ENCODE measurements at places on chromosomes 11 and 22.

DNA sequence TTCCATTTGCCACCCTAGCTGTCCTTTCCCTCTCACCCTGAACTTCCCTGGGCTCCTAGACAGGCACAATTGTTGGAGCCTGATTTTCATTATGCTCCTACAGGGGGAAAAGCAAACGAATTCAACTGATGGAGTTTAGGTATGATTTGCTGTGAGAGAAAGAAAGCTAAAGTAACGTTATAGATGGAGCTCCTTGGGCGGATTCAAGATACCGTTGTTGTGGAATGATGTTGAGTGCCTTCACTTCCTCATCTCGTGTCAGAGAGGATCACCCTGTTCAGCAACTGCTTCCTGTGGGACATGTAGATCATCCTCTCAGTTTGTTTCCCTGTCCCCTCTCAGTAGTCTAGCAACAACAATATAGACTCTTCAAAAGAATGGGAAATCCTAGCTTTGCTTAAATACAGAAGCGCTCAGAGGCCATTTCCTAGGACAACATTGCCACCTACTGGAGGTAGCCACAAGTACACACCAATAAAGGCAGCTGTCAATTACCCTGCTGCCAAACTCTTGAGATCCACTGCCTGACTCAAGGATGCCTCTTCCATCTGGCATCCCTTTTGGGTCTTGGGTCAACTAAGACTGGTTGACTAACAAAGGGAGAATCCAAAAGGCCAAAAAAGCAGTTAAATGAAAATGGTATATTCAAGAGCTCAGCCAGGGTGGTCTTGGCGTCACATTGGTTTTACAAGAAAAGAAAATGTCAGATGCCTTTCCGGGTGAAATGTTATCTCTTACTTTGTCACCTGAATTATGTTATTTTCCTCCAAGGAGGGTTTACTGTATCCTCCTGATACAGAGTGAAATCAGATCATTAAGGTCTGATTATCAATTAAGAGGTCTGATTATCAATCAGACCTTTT, 13.5 kb upstream of the DTX4 start:
- DNase-seq = no peak

- no peak for DNase-seq
These were observed 4.2 kb downstream of the ALDH3B1 start for GRCh38 chr11:68014157-68014946.

DNA sequence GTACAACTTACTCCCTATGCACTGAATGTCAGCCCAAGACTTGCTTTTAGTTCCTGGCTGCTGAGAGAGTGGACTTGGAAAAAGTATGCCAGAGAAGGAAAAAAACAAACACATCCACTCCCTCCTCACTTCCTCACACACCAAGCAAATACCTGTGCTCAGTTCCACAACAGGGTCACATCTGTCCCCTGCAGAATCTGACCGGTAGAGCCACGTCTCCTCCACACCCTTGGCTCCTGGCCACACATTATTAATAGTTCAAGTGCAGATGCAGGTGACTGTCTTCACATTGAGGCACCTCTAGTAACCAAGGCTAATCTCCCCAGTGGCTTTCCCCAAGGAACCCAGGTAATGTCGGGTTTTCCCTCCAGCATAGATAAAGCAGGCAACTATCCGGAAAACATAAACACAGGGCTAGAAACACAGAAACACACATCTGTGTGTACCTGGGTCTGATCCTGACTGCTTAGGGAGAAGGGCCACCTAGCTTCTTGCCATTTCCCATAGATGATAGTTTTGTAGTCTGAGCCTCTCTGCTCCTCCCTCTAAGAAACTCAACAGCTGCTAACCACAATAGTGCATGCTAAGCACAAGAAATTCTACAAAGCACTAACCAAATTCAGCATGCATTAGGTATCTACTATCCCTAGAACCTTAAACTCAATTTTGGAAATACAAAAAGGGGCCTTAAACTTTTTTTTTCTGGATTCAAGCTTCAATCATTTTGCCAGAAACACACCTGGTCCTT, 10.2 kb downstream of the SYTL2 start:
- DNase-seq = no peak

GRCh38 chr22:20164863-20165262, 14.0 kb upstream of the CCDC188 start:
- no peak for DNase-seq

- no peak for DNase-seq
These were observed 3.0 kb downstream of the JAM3 start for GRCh38 chr11:134071766-134072402.

- no peak for DNase-seq
These were observed 59.2 kb downstream of the SLC35F2 start for GRCh38 chr11:107799218-107799859.

- no peak for DNase-seq
These were observed 75.9 kb upstream of the LMO1 start for GRCh38 chr11:8339592-8340022.

- peak; percentile 83 for DNase-seq
These were observed at the start of gene PTPMT1 for GRCh38 chr11:47565340-47566148. PTPMT1 (plus strand) TSS chr11:47565599; CDS start chr11:47565623, 24 bp downstream.

GRCh38 chr11:6438979-6439571, 1.7 kb downstream of the HPX start:
- DNase-seq = no peak

- DNase-seq = no peak
These were observed 22.7 kb downstream of the POLDIP3 start for GRCh38 chr22:42591987-42592386.
